Glutamatergic neuron (in vitro differentiated cells): ENCODE measurements at places on chromosomes 12 and 14.

GRCh38 chr12:49455501-49455900 is 83.3 kb upstream of the KCNH3 start:
- no peak for DNase-seq

GRCh38 chr12:81859521-81859920 is 100.4 kb upstream of the PPFIA2 start:
- DNase-seq = no peak

DNA sequence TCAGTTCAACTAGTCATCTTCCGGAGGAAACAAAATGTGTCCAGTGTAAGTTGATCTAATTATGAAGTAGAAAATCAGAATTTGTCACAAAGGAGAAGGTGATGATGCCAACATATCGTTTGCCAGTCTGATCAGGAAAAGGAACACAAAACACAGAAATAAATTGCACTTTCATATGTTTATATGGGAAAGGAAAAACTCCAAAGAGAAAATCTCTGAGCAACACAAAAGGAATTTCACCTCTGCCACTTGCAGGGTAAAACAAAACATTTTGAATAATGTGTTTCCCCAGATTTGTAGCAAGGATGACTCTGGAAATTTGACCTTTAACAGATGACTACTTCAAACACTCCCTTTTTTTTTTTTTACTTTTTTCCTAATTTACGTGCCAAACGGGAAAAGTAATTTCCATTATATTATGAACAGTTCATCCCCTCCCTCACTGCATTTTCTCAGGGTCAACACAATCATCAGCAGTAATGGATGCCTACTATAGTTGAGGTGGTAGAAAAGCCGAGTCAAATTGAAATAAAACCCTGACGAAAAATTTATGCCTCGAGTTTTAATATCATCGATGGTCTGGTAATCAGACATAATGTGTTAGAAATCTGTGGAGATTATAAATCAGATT is 25.6 kb downstream of the MGAT4C start:
- DNase-seq = no peak

- DNase-seq = no peak
These were observed 1.6 kb downstream of the IRAK4 start for GRCh38 chr12:43760396-43760795.

DNA sequence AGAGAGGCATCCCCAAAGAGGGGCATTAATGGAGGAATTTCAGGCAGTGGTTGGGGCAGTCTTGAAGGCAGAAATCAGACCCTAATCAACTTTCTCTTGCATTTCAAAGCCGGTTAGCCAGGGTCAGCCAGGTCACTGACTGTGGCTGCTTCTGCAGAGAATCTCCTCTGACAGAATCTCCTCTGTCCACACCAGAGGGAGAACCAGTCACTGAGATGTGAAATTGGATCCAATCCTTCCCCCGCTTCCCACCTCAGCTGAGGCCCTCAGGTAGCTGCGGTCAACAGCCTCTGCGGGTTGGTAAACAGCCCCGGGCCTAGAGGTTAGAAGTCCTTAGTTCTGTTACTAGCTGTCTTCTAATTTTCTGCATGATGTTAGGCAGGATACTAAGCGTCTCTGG is 39.8 kb upstream of the NUAK1 start:
- no peak for DNase-seq

GRCh38 chr14:104286086-104286485 is 147.7 kb downstream of the KIF26A start:
- peak; percentile 6 for DNase-seq

DNA sequence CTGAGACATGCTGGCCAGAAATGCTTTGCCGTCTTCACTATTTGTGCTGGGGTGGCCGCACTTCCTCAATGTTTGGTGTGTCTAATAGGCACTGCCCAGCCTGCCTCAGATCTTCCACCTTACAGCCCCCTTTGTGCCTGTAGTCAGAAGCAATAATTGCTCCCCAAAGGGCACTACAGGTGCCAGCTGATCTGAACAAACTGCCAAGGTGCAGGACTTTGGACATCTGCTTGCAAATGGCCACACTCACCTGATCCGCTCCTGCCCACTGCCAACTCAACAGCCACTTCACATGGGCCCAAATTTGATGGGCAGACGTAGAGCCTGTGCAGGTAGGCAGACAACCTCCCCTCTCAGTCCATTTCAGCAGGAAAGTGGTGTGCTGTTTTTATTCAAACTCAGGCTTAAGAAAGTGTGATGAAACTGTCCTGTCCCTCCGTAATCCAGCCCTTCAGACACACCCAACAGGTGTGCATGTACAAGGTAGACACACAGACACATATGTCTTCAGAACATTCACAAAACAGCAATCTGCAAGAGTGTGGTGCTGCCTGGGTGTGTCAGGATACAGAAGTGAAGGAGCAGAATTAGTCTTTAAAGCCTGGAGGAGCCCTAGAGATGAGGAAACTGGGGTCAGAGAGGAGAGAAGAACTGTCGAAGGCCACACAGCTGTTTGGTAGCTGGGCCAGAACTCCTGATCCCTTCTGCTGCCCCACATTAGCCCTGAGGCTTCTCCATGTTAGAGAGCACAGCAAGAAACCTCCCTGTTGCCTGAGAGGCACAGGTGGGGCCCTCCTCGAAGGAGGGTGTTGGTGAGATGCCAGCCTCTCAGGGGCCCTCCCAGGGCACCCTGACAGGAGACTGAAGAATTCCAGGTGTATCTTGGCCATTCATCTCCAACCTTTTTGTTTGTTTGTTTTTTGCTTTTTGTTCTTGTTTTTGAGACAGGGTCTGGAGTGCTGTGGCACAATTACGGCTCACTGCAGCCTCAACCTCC is 4.4 kb upstream of the KRT75 start:
- DNase-seq = no peak

- no peak for DNase-seq
These were observed 83.5 kb downstream of the CAND1 start for GRCh38 chr12:67352682-67353081.

DNA sequence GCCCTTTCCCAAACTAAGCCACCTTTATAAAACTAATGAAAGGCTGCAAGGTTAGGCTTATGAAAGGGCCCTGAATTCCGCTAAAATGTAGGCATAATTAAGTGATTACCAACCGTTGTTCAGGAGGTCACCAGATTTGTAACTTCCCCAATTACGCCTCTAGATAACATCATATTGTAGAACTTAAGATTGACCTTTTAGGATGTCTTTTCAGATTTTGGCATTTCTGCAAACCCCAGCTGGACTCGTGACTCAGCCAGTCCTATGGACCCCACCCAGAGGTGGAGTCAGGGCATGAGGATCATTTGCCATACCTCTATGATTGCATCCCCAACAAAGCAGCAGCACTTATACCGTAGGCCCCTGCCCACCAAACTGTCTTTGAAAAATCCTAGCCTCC is 3.7 kb upstream of the LPCAT3 start:
- DNase-seq = no peak

DNA sequence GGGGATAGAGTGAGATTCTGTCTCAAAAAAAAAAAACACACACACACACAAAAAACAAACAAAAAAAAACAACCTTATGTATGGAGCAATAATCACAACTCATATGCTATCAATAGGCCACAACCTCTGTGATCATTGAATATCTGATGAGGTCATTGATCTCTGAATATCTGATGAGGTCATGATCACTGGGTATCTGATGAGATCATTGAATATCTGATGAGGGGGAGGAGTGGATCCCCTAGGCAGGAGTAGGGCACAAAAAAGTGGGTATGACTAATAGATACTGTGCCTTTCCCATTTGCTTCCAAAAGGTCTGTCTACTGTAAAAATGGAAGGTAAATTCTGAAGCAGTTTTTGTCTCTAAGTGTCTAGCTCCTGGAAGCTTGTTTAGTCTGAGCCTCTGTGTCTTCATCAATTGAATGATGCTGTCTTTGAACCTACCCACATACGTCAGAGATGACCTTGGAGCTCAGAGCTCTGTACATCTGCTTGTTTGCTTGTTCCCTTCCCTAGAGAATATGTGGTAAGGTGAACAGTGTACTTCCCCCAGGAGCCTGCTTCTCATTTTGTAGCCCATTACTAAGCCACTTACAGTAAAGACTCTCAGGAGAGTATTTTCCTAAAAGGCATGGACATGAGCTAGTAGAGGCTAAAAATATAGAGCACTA is 13.6 kb downstream of the PAH start:
- no peak for DNase-seq

DNA sequence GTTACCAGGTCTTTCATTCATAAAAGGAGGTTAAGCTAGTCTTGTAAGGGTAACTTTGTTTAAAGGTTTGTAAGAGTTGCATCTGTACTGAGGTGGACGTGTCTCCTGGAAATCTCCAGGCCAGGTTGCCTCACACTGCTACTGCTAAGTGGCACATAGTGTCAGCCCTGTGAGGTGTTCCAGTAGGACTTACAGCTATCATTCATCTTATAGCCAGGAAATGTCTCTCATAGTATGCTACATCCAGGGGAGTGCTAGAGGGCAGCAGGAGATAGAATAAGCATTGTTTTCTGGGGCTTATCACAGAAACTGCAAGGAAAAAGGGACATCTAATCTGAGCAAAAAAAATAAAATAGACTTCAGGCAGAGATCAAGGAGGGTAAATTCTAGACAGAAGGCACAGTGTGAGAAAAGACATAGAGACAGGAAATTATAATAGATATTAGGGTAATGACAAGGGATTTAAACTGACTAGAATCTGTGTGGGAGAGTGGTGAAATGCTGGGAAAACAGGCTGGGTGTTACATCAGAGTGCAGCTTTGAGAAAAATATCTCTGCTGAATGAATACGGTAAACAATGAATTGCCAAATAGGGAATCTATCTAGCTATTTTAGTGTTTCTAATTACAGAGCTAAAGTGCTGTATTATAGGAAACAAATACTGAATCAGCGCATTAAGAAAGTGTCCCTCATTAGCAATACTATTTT is 205.1 kb upstream of the ABCD2 start:
- DNase-seq = no peak
